Mesenchymal stem cell (in vitro differentiated cells and primary cell): ENCODE measurements at places on chromosomes 7 and 10.
A peak's percentile ranks its signal among the peaks of the same experiment; 100 is the strongest.

- DNase-seq = no peak
Observed at GRCh38 chr10:49310901-49311554, 12.1 kb downstream of the C10orf71 start.

GRCh38 chr7:158702944-158703343 lies 1.7 kb downstream of the NCAPG2 start:
- DNase-seq = no peak

DNA sequence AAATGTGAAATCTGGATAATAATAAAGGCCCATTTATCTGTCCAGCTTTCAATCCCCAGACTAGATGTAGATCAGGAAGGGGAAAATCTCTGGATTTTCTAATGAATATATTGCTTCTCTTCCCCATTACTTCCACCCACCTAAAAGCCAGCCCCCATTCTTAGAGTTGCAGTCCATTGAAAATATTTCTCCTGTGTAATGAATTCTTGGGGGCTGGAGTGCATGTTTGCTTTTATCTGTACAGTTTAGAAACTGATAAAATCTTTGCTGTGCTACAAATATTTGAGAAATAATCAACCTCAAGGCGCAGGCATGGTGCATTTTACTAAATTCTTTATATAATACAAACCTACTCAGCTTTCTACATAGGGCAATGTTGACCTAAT lies 180.8 kb downstream of the ARID5B start:
- DNase-seq = no peak

DNA sequence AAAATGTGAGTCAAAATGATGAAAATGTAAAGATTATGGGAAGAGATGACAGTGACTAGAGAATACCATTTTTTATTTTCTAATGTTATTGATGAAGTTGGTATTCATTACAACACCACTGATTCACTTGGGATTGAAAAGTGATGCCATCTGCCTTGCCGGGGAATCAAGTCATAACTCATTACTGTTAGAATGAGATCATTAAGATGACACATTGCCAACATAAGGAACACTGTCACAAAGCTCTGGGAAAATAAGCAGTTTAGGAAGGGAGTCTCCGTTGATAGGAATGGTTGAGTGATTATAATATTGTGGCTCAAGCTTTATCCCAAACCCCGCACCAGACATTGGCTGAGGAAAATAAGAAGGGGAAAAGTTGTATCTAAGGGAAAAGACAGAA lies 121.5 kb upstream of the PLPP4 start:
- DNase-seq = no peak

DNA sequence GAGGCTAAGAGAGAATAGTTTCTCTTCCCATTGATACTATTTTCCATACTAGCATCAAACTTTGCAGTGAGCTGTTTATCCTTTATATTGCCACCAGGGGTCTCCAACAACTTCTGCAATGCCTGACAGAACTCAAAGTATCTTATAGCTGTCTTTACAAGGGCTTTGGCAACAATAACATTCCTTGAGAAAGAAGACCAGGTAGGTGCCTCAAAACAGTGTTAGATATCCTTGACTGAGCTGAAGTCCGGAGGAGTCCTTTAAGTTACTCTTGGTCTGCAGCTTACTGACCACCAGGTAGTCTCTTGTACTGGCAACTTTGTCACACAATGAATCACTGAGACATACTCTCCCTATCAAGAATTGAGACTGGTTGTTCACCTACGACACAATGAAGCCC lies 30.0 kb upstream of the TES start:
- DNase-seq = peak; percentile 66
